ENCODE measurements at places on chromosomes 7 and 10.

DNA sequence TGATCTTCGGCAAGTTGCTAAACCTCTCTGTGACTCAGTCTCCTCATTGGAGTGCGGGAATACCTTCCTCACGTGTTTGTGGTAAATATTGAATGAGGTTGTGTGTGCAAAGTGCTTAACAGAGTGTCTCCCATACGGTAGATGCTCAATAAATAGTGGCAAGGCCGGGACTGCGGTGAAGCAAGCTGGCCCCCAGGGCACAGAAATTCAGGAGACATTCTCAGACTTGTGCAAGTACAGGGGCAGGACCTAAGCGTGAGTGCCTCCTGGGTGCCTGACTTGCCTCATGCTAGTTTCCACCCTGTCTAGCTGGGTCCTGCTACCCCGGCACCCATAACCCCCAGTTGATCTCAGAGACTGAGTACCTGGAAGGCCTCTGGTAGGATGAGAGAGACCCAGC, 97.8 kb downstream of the CDH23 start:
- no peak for DNase-seq

DNA sequence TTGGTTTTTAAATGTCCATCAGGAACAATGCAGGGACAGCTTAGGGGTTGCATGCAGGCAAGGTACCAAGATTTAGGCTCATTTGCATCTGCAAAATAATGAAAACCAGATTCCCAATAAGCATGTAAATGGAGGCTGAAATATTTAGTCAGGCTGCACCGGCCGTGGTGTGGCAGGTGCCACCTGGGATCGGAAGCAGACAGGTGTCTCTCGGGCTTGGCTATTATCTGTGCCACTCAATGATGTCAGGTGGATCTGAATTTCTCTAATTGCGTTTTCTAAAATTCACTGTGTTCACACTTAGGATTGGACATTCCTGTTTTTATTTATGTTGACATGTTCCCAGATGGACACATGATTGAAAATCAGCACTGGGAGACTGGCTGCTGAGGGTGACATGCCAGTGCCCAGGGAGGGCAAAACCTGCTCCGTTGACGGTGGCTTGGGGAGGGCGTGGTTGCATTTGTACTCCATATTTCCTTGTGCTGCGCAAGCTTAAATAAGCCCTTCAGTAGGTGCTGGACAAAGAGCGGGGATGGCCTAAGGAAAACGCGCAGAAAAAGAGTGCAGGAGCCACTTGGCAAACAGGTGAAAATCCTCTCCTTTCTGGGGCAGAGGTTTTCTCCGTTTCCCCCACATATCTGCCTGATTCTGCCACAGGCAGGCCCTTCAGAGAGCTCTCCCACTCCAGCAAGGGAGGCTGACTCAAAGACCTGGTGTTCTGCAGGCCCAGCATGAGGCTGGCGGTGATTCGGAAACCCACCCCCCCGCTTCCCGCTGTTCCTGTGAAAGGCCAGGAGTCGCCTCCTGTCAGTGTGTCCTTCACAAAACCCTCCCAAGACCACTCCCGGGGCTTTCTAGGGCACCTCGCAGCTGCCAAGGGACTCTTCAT, 142.5 kb downstream of the WDR37 start:
- no peak for DNase-seq

GRCh38 chr10:110704070-110704469, 59.9 kb downstream of the RBM20 start:
- DNase-seq, result no peak

GRCh38 chr7:585229-585711, 65.6 kb upstream of the PDGFA start:
- DNase-seq, result peak; percentile 62

- no peak for DNase-seq
Observed at GRCh38 chr7:32062150-32062549, 8.1 kb downstream of the PDE1C start.

GRCh38 chr7:47546171-47546570, 35.7 kb downstream of the TNS3 start:
- no peak for DNase-seq

DNA sequence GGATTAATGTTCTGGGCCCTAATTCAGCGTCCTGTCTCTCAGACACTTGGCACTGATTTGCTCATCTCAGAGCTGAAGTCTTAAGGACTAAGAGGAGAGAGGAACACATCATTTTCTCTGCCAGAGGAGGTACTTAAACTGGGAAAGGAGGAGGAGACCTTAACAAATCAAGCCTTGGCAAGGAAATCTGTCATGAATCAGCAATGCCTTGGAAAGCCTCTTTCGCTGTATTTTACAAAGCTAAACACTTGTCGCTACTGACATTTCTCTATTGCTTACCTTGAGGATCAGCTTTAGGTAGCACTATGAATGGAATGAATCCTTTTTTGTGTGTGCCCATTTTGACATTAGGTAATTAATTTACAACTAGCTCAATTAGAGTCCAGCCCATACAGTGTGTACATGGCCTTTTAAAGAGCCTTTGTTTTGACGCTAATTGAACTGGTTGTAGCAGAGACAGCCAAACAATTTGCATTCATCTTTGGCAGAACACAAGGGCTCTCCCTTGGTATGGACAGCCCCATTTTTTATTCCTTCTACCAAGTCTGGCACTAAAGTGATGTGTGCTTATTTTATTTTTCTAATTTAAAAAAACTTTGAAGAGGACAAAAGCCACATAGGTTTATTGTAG, 37.4 kb downstream of the AUTS2 start:
- DNase-seq, result no peak

DNA sequence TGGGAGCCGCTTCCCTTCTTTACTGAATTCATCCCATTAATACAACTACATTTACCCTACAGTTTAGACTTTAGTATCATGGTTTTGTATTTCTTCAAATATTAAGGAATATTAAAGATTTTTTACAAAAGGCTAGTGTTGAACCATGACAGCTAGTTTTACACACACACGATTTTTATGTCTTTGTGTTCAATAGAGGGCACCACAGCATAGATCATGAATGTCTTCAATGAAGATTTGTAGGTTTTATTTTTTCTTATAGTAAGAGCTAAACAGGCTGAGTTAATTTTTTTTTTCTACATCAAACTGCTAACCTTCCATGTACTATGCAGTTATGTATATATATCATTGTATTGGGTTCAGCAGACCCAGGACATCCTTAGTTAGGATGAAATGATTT, 76.9 kb downstream of the SNX10 start:
- DNase-seq, result no peak

GRCh38 chr10:109892117-109892516, 31.2 kb downstream of the XPNPEP1 start:
- DNase-seq, result no peak

DNA sequence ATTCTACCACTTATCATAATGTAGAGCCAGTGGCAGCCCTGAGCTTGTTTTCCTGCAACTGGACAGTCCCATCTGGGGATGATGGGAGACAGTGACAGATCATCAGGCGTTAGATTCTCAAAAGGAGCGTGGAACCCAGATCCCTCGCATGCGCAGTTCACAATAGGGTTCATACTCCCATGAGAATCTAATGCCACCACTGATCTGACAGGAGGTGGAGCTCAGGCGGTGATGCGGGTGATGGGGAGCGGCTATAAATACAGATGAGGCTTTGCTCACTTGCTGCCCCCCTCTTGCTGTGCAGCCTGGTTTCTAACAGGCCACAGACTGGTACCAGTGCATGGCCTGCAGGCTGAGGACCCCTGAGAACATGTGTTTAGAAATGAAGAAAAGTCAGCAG, 260.1 kb downstream of the CAMK1D start:
- no peak for DNase-seq

DNA sequence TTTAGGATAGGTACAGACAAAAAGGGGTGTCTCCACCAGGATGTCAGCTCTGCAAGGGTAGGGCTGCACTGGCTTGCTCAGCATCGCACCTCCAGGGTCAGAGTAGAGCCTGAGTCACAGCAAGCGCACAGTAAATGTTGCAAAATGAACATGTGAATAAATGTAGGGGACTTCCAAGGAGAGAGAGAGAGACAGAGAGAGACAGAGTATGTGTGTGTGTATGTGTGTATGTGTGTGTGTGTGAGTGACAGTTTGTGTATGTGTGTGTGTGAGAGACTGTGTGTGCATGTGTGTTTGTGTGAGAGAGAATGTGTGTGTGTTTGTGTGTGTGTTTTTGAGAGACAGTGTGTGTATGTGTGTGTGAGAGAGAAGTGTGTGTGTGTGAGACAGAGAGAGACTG, 163.3 kb downstream of the RPS24 start:
- DNase-seq, result no peak

- DNase-seq, result no peak
Observed at GRCh38 chr10:516764-517163, 172.7 kb downstream of the DIP2C start.

- no peak for DNase-seq
Observed at GRCh38 chr7:1940863-1941262, 270.8 kb downstream of the ELFN1 start.

DNA sequence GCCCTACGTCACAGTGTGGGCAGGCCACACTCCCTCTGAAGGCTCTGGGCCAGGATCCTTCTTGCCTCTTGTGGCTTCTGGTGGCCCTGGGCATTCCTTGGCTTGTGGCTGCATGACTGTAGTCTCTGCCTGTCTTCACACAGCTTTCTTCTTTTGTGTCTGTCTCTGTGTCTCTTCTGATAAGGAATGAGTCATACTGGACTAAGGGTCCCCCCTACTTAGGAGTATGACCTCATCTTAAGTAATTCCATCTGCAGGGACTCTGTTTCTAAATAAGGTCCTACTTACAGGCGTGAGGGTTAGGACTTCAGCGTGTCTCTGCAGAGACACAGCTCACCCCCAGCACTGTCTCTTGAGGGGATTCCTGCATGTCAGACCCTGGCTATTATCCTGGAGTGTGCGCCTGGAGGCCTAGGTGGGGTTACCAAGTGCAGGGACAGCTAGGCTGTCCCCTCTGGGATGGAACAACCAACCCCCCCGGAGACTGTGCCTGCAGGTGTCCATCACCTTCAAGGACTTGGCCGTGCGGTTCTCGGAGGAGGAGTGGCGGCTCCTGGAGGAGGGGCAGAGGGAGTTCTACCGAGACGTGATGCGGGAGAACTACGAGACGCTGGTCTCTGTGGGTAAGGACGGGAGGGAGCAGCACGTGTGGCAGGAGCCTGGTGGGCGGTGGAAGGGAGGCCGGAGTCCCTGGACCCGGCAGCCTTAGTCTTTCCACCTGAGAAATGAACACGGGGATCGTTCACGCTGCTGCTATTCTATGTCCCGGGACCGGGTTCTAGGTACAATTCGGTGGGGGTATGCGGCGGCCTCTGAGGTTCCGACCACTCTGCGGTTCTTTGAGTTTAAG, 54.1 kb downstream of the ZNF467 start:
- no peak for DNase-seq

DNA sequence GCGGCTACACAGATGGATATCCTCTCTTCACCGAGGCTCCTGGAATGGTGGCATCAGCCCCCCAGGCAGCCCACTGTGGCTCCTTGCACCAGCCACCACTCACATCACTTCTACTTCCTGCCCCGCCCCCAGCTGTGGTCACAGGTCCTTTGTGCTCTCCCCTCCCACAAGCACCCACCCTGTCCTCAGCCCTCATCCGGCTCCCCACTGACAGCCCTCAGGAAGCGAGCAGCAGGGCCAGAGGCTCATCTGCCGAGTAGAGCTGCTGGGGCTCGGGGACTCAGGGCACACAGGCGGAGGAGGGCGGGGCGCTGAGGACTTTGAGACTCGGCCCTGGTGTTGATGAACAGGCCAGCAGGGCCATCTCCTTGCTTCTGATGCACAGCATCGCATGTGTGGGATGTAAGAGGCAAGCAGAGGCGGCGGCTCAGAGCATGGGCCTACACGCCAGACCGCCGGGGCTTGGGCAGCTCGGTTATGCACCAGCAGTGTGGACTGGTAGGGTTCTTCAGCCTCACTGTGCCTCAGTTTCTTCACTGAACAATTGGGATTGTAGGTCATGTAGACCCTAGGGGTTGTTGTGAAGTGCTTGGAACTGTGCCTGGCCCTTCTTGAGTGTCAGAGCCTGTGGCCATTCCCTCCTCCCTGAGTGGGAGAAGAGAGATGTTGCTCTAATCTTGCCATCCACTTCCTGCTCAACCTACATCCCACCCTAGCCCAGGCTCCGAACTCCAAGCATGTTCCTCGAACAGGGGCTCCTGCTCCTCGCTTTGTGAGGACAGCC, at the start of gene PRF1:
Gene PRF1 (minus strand): TSS at position 77 of the 784 bp plus-strand sequence. CDS start 1,839 bp downstream, outside the sequence.
- peak; percentile 47 for DNase-seq

DNA sequence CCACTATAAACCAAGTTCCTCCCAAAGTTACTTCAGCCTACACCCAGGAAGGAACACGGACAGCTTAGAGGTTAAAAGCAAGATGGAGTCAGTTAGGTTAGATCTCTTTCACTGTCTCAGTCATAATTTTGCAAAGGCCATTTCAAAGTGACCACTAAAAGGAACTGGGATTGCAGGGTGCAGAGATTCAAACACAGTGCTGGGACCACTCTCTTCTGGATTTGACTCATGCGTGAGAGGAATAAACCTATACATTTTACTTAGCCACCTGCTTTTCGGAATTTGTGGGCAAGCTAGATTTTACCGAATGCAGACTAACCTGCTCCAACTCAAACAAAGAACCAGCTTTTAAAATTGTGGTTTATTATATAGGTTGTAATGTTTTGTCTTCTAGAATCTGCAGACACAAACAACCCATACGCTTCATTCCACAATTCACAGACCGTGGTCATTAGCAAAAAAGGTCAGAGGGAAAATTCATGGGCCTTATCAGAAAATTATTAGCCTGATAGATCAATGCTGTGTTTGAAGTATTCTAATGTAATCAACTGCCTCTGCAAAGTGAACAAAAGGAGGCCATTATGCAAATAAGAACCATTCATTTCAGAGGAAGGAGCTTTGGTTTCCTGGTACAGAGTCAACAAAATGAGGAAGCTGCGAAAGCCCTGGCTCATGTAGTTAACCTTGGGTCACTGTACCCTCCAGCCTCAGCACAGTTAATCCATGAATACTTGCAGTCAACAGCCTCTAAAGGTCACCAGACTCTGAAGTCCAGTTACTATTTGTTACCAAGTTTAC, 342.7 kb upstream of the KLF6 start:
- no peak for DNase-seq

GRCh38 chr7:744854-745430, 17.9 kb upstream of the PRKAR1B start:
- no peak for DNase-seq

DNA sequence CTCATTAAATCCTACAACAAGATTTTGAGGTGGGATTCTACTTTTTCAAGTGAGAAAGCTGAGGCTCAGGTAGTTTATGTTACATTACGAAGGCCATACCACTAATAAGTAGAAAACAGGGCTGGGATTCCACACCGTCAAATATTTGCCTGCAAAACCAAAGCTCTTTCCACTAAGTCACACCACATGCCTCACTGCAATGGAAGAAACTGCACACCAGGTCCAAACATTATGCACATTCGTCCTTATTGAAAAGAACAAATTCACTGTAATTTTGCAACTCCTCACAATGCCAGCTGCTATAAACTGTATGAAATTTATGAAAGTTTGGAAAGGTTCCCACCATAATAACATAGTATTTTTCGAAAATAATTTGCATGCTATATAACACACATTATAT, 66.5 kb downstream of the DGKB start:
- DNase-seq, result no peak

Data from stimulated activated CD4-positive, alpha-beta T cell treated with anti-CD3 and anti-CD28 coated beads, Interleukin-2, amount 100 ng/mL, for 4 hours (primary cell).